ENCODE measurements at places on chromosomes 5 and 9. TPM values are rescaled to one million over a fixed set of nuclear protein-coding genes. Genes with fewer than 3 reads are reported as not detected.

- no peak for DNase-seq
Measured at GRCh38 chr5:113050721-113051382, 74.3 kb downstream of the DCP2 start.

UBLCP1 gene
- 15.9 TPM for total RNA-seq

- no peak for DNase-seq
Measured at GRCh38 chr9:18260521-18260920, 213.4 kb upstream of the ADAMTSL1 start.

- no peak for DNase-seq
Measured at GRCh38 chr5:121090822-121091221, 626.7 kb downstream of the PRR16 start.

- no peak for DNase-seq
Measured at GRCh38 chr5:34639852-34640626, 16.1 kb upstream of the RAI14 start.

- DNase-seq, result no peak
Measured at GRCh38 chr5:72107901-72108201, 576 bp downstream of the MAP1B start.

PPP2R2B gene
- 7.9 TPM for total RNA-seq

DNA sequence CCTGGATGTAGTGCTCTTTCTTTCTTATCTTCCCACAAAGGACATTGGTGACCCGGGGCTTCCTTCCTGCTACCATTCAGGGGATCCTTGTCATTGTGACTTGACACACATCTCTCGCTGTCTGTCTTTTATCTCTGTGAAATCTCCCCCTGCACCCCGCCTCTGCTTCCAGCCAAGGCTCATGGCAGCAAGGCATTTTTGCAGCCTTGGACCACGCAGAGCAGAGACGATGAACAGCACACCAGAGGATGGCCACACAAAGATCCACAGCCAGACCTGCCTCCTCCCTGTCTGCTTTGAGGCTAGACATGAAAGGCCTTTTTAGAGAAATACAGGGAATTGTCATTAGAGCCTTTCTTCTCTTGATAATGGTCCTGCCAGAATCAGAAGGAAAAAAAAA is 549.1 kb downstream of the CDK5RAP2 start:
- DNase-seq, result no peak

OR2V2 gene
- total RNA-seq, result not detected

SARDH gene
- total RNA-seq, result 1.3 TPM

DNA sequence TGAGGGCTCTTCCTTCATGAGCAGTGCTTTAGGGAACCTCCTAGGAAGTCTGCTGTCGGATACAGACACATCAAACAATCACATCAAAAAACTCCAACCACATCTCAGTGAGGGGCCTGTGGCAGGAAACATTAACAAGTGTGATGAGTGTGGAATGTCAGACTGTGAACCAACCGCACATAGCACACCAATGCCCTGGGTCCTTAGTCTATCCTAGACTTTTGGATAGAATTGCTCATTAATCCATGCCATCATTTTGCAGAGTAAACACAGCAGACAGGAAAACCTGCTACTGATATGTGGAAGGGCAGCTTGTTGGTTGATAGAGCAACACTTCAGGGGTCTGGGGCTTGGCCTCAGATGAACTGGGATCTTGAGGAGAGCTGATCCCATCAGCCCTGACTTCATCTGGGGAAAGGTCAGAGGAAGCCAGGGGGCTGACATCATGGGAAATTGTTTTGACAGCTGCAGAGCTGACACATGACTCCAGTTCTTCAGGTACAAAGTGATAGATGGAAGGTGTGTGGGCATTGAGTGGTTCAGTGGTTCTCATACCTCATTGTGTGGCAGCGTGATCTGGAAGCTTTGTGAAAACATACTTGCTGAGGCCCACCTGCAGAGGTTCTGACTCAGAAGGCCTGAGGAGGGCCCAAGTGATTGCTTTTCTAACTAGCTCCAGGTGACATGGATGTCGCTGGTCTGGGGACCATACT is 193.3 kb downstream of the DIRAS2 start:
- DNase-seq, result no peak

DNA sequence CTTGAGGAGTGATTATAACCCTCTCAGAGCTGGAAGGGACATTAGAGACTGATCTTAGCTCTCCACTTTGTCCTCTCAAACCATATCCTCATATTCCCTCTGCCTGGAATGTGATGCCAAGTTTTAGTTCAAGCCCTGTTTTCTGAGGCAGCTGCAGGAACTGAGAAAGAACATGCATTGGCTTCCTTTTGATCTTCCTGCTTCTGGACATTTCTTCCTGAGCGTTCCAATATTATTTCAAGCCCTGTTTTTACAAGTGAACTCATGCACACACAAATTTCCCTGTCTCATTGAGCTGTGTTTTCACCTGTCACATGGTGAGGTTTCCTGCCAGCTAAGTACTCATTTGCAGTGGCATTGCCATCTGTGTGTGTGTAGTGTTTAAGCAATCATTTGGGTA is 17.0 kb downstream of the FOCAD start:
- no peak for DNase-seq

GRCh38 chr5:119330367-119331183 is 25.2 kb upstream of the TNFAIP8 start:
- no peak for DNase-seq

DNA sequence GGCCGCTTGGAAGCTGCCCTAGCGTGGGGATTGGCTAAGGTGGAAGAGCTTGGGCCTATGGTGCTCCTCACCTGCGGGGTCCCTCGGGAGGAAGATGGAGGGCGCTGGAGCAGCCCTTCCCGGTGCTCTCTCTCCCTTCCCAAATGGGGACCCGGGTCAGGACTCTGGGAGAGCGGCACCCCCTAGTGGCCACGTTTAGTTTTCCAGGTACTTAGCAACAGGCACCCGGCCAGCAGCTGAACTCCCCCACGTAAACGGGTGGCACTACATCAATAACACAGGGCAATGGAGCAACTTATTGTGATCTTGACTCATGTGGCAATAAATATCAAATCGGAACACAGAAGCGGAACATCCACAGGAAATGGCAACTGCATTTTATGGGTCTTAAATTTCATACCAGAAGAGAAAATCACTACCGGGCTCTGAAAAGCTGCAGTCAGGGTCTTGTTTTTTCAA is 316.6 kb downstream of the AGTPBP1 start:
- DNase-seq, result no peak

TICAM2 gene
- 2.0 TPM for total RNA-seq

- no peak for DNase-seq
Measured at GRCh38 chr5:96070622-96071225, 109.1 kb upstream of the ELL2 start.

NINJ1 gene
- total RNA-seq, result 46.4 TPM

DNA sequence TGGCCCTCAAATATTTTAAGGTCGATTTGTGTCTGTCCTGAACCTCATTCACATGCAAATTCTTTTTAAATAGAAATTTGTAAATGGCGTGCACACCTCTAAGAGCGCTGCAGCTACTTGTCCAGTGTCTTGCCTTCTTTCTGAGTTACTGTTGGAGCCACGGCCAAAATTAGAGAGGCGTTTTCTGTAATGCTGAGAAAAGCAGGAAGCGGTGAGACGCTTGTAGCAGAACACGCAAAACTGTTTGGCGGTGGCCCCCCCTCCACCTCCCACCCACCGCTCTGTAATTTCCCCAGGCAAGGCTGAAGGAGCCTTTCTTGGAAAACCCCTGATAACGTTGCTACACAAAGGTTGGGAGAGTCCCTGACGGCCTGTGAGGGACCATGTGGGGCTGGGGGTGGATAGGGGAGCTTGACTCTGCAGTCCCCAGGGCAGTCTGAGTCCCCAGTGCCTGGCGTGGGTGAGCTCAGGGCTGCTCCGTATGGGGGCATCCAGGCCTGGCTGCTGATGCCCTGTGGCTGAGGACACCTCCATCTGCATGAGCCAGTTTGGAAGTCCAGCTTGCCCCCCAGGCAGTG is 96.5 kb downstream of the GADD45G start:
- DNase-seq, result no peak

DNA sequence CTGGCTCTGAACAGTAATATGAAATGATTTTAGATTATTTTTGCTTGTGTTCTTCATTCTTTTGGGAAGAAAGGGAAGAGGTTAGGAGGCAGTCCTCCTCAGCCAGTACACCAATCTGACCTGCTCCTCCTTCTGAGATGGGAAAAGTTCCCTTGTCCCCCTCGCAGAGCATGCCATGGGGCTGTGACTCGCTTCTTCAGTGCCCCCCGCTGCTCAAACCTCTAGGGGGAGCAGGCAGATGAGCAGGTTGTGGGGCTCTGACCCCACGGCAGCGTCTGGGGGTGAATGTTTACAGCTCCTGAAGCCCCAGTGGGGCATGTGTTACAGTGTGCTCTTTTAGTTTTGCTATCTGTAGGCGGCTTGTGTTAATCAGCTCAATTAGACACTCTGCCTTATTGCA is 50.9 kb upstream of the KLF9 start:
- no peak for DNase-seq

All from cardiac septum (tissue), 1 donor.